ENCODE measurements at places on chromosomes 13 and 19. TPM values are rescaled to one million over a fixed set of nuclear protein-coding genes. Genes with fewer than 3 reads are reported as not detected.
A peak's percentile ranks its signal among the peaks of the same experiment; 100 is the strongest.

The TMIGD2 gene
- total RNA-seq = not detected

The ZNF730 gene
- total RNA-seq = not detected

The P2RY11 gene
- 43.1 TPM for total RNA-seq

DNA sequence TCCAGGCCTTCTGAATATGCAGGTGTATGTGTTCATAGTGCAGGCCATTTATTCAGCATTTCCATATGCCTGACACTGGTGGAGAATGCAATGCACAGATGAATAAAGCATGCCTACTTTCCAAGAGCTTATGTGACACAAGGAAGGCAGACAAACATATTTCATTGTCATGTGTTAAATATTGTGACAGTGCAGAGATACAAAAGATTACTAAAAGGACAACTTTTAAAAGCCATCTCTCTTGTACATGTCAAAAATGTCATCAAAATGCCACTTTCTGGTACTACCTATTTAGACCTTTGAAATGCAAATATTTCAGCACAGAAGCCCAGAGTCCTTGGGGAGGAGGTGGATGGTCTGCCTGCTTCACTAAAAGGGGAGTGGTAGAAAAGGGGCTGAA is 254.5 kb downstream of the FGF14 start:
- H3K4me1 ChIP-seq = no peaks in the 10 kb centered on the region
- DNase-seq = no peak
- no peaks in the 10 kb centered on the region for H3K36me3 ChIP-seq
- no peak overlapping the region for H3K4me3 ChIP-seq
- no peaks in the 10 kb centered on the region for H3K27me3 ChIP-seq

- peak; percentile 15 for DNase-seq
- peak overlapping the region; percentile 50 for H3K27ac ChIP-seq
- H3K4me1 ChIP-seq = peaks cover 45% of the 10 kb centered on the region
Measured at GRCh38 chr13:113205428-113205931, 3.0 kb downstream of the PCID2 start.

DNA sequence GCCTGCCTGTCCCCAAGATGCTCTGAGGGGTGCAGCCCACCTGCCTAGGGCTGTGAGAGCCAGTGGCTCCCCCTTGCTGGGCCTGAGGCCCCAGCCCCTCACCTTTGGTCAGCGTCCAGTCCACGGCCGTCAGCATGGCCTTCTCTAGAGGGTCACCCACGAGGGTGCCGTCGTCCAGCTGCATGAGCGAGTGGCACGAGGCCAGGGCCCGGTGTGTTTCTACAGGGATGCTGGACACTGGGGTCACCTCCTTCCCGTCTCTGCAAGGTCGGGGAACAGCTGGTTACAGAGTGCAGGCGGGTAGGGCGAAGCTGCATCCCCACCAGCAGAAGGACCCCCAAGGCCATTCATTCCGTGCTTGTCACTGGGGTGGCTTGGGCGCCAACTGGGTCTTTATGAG is 9.0 kb downstream of the ATP13A1 start:
- peaks cover 78% of the 10 kb centered on the region for H3K36me3 ChIP-seq
- DNase-seq = no peak
- H3K4me3 ChIP-seq = no peak overlapping the region
- no peaks in the 10 kb centered on the region for H3K4me1 ChIP-seq

DNA sequence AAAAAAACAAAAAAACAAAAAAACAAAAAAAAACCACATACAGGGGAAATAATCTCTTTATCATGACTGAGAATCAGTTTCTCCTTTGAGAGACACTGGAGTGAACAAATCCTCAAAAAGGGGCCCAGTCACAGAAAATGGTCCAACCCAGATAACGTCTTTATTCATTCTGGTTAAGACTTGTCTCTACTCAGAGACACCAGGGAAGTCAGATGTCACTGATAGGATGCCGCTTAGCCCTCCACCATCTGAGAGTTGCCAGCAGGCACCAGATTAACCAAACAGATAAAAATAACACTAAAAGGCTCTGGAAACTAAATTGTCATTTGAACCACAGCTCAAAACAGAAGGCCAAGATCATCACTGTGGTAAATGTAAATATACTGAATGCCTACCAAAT is 1163.4 kb upstream of the ATXN8OS start:
- no peak overlapping the region for H3K27ac ChIP-seq
- no peak overlapping the region for H3K4me3 ChIP-seq
- no peaks in the 10 kb centered on the region for H3K4me1 ChIP-seq
- no peaks in the 10 kb centered on the region for H3K36me3 ChIP-seq

- H3K4me3 ChIP-seq = no peak overlapping the region
- no peak for DNase-seq
- peak overlapping the region; percentile 61 for H3K27ac ChIP-seq
- no peaks in the 10 kb centered on the region for H3K27me3 ChIP-seq
Measured at GRCh38 chr19:4396949-4397783, 3.2 kb downstream of the SH3GL1 start.
